Ovary (tissue), 10 donors: ENCODE measurements at places on chromosomes 2 and 18. TPM values are rescaled to one million over a fixed set of nuclear protein-coding genes. Genes with fewer than 3 reads are reported as not detected.

GRCh38 chr2:10316336-10316735 lies 13.6 kb downstream of the HPCAL1 start:
- H3K4me1 ChIP-seq = no peaks in the 10 kb centered on the region
- no peaks in the 10 kb centered on the region for H3K27me3 ChIP-seq
- H3K27ac ChIP-seq = no peak overlapping the region
- H3K4me3 ChIP-seq = no peak overlapping the region
- no peak for DNase-seq
- H3K36me3 ChIP-seq = no peaks in the 10 kb centered on the region

DNA sequence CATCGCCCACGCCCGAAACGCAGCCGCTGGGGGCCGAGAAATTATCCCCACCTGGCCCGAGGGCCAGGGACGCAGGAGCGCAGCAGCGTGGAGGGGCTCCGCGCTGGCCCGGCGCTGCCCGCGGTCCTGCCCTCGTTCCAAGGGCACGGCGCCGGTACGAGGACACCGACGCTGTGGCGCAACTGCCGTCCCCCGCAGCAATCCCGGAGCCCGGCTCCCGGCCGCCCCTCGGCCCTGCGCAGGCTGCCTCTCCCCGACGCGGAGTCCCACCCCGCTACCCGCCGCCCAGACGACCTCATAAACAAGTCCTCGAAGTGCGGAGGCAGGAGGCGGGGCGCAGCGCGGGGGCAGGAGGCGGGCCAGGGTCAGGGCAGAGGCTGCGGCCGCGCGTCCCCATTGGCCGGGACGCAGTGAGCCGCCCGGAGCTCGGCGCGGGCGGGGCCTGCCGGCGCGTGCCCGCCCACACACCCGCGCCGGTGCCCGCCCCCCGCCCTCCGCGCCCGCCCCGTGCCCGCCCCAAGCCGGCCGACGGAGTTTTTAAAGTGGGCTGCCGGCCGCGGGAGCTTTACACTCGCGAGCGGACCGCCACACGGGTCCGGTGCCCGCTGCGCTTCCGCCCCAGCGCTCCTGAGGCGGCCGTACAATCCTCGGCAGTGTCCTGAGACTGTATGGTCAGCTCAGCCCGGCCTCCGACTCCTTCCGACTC lies at the start of gene EPAS1:
TSS of gene EPAS1 (plus strand) at position 568 of the 706 bp plus-strand sequence. CDS start 505 bp downstream, outside the sequence.
- peak within 1 kb of the TSS; percentile 80 for H3K27ac ChIP-seq
- peak; percentile 95 for DNase-seq
- H3K27me3 ChIP-seq = no peaks in the 10 kb centered on the region

- no peaks in the 10 kb centered on the region for H3K4me1 ChIP-seq
- H3K27ac ChIP-seq = no peak overlapping the region
- H3K27me3 ChIP-seq = no peaks in the 10 kb centered on the region
- no peaks in the 10 kb centered on the region for H3K36me3 ChIP-seq
- DNase-seq = no peak
Measured at GRCh38 chr2:29022679-29023078, 41.6 kb downstream of the TOGARAM2 start.

DNA sequence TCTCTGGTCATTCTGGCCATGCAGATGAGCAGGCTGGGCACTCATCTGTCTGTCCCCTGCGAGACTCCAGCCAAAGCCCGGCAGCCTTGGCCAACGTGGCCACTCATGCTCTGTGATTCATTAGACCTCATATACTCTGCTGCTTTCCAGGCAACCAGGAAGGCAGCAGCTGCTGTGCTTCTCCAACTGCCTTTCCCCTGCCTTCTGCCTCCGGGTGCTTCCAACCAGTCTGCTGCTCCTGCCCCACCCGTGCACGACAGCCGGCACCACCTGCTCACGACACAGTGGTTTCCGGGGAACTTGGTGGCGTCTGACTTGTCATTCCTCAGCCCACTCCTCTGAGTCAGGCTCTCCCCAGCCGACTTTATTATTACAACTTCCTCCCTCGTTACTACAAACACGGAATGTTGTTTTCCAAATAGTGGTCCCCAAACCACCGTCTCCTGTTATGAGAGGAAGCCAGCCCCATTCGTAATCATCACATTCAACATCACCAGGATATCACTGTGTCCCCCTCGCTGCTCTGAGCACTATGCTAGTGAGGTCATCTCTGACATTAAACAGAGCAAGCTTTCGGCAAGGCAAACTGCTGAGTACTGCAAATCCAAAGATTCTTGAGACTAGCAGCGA lies 392.4 kb downstream of the ALK start:
- H3K36me3 ChIP-seq = no peaks in the 10 kb centered on the region
- no peaks in the 10 kb centered on the region for H3K27me3 ChIP-seq
- no peak overlapping the region for H3K27ac ChIP-seq
- no peaks in the 10 kb centered on the region for H3K4me1 ChIP-seq
- peak; percentile 30 for DNase-seq
- H3K4me3 ChIP-seq = no peak overlapping the region

DNA sequence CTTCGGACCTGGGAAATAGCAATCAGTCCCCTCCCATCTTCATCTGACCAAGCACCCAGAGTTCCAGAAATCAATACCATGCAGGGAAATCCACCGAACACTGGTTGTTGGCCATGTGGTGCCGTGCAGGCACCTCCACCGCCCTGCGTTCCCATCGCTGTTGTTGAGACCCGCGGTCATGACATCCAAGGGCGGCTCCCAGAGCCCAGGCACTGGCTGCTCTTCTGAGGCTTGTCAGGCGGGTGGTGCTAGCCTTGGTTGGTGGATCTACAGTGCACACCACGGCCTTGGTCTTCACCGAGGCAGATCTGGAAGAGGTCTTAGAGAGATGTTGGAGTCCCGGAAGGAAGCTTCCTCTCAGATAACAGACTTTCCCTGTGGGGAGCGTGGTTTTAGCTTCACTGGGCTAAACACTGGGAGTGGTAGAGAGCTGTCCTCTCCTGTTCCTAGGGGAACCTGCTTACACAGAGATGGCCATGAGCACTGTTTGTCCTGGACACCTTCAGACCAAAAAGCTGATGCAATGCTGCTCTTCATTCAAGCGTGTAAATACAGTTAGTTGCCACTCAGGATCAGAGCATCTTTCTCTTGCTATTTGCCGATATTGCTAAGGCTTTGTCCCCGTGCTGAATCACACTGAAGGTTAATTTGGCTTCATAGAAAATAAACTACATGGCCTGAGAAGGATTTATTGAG lies 58.3 kb downstream of the SMIM21 start:
- H3K27me3 ChIP-seq = no peaks in the 10 kb centered on the region
- no peaks in the 10 kb centered on the region for H3K36me3 ChIP-seq

GRCh38 chr2:121386707-121387106 lies 101.7 kb upstream of the TFCP2L1 start:
- H3K4me3 ChIP-seq = no peak overlapping the region
- H3K27me3 ChIP-seq = no peaks in the 10 kb centered on the region
- DNase-seq = no peak
- H3K36me3 ChIP-seq = no peaks in the 10 kb centered on the region

DNA sequence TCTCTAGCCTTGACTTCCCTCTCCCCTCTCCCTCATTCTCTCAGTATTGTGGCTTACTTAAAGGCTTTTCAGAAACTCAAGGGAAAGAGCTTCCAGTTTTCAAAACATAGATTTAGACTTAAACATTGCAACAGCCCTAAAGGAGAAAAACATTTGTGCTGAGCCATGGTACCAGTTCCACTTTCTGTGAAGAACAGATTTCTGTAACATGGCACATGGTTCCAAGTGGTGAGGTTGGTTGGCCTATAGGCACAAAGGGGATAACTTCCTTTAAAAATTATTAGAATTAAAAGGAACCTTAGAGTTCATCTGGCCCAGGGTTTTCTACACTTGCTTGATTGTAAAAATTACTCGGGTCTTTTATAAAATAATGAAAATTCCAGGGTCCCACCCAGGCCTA lies 138.6 kb upstream of the CDCA7 start:
- H3K4me3 ChIP-seq = no peak overlapping the region
- H3K4me1 ChIP-seq = peaks cover 4% of the 10 kb centered on the region
- no peaks in the 10 kb centered on the region for H3K36me3 ChIP-seq
- DNase-seq = no peak
- no peak overlapping the region for H3K27ac ChIP-seq

GRCh38 chr2:71947809-71948208 lies 199.9 kb downstream of the CYP26B1 start:
- peaks cover 2% of the 10 kb centered on the region for H3K4me1 ChIP-seq
- no peak overlapping the region for H3K27ac ChIP-seq
- no peak overlapping the region for H3K4me3 ChIP-seq
- no peaks in the 10 kb centered on the region for H3K27me3 ChIP-seq
- no peaks in the 10 kb centered on the region for H3K36me3 ChIP-seq

TBR1 gene
- total RNA-seq = not detected

NETO1 gene
- total RNA-seq = not detected

BOK gene
- total RNA-seq = 15.5 TPM

CXCR1 gene
- total RNA-seq = 0.27 TPM

ADRA2B gene
- 1.0 TPM for total RNA-seq

IL1RL1 gene
- 1.7 TPM for total RNA-seq

STARD6 gene
- not detected for total RNA-seq
